ENCODE measurements at places on chromosomes 16 and 17.
A peak's percentile ranks its signal among the peaks of the same experiment; 100 is the strongest.

DNA sequence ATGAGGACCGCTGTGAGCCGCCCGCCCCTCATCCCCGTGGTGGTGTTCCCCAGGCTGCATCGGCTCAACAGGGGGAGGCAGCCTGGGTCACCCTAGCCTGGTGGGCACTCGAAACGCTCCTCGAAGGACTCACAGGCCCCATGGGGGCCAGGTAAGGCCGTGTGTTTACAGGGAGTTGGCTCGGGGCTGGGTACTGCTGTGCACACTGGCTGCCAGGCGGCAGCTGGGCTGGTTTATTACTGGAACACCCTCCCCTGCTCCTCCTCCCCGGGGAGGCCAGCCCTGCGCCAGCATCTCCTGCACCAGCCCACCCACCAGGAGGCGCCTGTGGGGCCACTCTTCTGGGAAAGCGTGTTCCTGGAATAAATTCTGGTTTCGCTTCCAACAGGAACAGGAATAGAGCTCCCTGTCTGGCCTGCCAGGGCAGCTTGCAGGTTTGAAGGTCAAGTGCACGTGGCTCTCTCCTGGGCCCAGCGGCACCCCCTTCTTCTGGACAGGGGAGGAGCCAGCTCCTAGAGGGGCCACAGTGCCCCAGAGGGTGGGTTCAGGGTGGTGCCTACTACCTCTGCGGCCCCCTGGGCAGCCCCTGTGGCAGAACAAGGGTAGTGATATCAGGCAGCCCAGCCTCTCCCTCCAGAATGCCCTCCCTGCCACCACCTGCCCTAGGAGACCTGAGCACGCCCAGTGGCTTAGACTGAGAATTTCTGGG, 11.3 kb downstream of the MCRIP1 start:
- no peak overlapping the region for H3K4me3 ChIP-seq
- peaks cover 13% of the 10 kb centered on the region for H3K4me1 ChIP-seq
- H3K27ac ChIP-seq: peak overlapping the region; percentile 44
- peak; percentile 60 for DNase-seq

DNA sequence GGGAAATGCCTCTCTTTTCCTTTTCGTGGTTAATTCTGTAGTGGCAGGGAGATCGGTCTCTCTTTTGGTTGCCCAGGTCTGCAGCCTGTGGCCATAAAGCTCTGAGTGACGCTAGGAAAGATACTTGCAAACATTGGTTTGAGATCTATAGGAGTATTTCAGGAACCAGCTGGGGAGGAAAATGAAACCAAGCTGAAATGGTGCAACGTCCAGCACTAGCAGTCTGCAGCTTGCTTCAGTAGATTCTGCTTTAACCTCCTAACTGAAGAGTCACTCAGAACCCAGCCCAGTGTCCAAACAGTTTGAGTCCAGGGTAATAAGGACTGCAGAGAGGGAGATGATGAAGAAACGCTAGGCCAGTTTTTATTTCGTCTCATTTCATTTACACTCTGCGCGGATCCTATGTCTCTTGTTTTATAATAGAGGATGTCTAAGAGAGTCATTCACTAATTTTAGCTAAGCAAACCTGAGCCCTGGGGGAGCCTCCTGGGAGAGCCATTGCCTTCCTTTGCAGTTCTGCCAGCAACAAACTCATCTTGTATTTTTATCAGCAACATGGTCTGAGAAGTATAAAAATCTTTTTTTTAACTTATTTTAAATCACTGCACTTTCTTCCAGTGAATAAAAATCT, 12.0 kb downstream of the SP2 start:
- H3K4me3 ChIP-seq: no peak overlapping the region
- no peak for DNase-seq
- H3K4me1 ChIP-seq: peaks cover 8% of the 10 kb centered on the region

- no peak overlapping the region for H3K4me3 ChIP-seq
- peaks cover 7% of the 10 kb centered on the region for H3K4me1 ChIP-seq
- peaks cover 8% of the 10 kb centered on the region for H3K27me3 ChIP-seq
These were observed 20.3 kb upstream of the ZFPM1 start for GRCh38 chr16:88432753-88433152.

DNA sequence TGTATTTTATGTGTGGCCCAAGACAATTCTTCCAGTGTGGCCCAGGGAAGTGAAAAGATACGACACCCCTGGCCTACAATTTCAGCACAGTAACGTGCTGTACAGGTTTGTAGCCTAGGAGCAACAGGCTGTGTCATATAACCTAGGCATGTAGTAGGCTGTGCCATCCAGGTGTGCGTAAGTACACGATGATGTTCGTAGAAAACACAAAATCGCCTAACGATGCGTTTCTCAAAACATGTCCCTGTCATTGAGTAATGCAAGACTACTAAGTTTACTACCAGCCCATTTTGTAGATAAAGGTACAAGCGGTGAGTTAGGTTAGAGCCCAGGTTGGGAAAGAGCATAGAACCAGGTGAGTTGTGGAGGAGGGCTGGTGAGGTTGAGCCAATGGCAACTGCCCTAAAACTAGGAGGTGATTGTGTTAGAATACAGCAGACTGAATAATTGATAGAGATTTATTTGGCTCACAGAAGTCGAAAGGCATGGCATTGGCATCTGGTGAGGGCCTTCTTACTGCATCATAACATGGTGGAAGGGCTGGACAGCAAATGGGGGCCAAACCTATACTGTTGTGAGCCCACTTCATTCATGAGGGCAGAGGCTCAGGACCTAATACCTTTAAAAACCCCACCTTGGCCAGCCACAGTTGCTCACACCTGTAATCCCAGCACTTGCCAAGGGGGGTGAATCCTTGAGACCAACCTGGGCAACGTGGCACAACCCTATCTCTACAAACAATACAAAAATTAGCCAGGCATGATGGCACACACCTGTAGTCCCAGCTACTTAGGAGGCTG, 4.2 kb downstream of the EIF1 start:
- H3K27me3 ChIP-seq: no peaks in the 10 kb centered on the region
- H3K4me1 ChIP-seq: peaks cover 41% of the 10 kb centered on the region
- no peak overlapping the region for H3K4me3 ChIP-seq
- no peak for DNase-seq

GRCh38 chr16:67926181-67926750, 5.4 kb downstream of the CTRL start:
- H3K27me3 ChIP-seq: no peaks in the 10 kb centered on the region
- no peak for DNase-seq
- peak overlapping the region; percentile 48 for H3K27ac ChIP-seq
- no peak overlapping the region for H3K4me3 ChIP-seq
- peaks cover 6% of the 10 kb centered on the region for H3K36me3 ChIP-seq

DNA sequence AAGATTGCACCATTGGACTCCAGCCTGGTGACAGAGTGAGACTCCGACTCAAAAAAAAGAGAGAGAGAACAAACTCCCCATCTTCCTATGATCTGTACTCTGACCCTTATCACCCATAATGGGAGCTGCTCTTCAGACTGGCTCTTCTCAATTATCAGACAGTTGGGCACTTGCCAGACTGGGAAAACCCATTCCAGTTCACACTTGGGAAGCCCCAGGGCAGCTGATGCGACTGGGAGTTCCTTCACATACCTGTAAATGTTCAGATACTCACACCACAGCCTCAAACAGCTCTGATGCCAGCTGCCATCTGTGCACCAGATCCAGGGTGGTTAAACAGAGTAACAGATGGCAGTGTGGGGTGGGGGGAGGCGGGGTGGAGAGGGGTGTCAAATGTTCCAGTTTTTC, 23.8 kb upstream of the TMEM101 start:
- H3K4me3 ChIP-seq: no peak overlapping the region
- no peaks in the 10 kb centered on the region for H3K27me3 ChIP-seq
- DNase-seq: no peak
- no peak overlapping the region for H3K27ac ChIP-seq
- peaks cover 34% of the 10 kb centered on the region for H3K4me1 ChIP-seq
- H3K36me3 ChIP-seq: peaks cover 46% of the 10 kb centered on the region

DNA sequence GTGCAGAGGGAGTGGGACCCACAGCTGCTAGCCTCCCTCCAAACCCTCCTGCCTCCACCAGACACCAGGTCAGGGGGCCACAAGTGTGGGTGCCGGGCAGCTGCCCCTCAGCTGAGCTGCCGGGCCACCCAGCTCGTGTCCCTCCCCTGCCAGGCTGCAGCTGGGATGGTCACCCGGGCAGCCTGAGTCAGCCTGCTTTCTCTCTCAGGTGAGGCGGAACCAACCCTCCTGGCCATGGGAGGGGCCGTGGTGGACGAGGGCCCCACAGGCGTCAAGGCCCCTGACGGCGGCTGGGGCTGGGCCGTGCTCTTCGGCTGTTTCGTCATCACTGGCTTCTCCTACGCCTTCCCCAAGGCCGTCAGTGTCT, 6.9 kb downstream of the SLC16A3 start:
- H3K36me3 ChIP-seq: peaks cover 25% of the 10 kb centered on the region
- H3K4me3 ChIP-seq: no peak overlapping the region
- H3K27ac ChIP-seq: peak overlapping the region; percentile 31

GRCh38 chr17:77174928-77175661, 34.3 kb downstream of the SEC14L1 start:
- peaks cover 2% of the 10 kb centered on the region for H3K4me1 ChIP-seq
- H3K27me3 ChIP-seq: no peaks in the 10 kb centered on the region
- no peak overlapping the region for H3K27ac ChIP-seq
- no peak for DNase-seq

DNA sequence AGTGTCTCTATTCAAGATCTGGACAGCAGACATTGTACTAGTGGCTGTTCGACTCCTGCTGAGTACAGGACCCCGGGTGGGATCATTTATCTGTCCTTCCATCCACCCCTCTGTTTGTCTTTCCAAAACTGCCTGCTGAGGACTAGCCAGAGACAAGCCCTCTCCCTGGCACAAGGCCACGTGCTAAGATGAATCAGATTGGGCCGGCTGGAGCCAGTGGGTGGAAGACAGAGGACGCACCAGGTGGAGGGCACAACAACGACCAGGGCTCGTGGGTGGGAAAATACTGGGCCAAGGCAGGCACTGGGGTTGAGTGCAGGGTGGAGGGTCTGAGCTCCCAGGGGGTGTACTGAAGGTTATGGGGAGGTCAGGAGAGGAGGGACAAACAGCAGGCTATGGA, 1.4 kb upstream of the CA7 start:
- H3K4me3 ChIP-seq: no peak overlapping the region
- H3K27ac ChIP-seq: no peak overlapping the region
- H3K4me1 ChIP-seq: peaks cover 13% of the 10 kb centered on the region

- H3K4me3 ChIP-seq: no peak overlapping the region
- no peak overlapping the region for H3K27ac ChIP-seq
- H3K27me3 ChIP-seq: no peaks in the 10 kb centered on the region
- no peaks in the 10 kb centered on the region for H3K36me3 ChIP-seq
- peaks cover 31% of the 10 kb centered on the region for H3K4me1 ChIP-seq
These were observed 19.5 kb downstream of the PLLP start for GRCh38 chr16:57264950-57265371.

- H3K4me3 ChIP-seq: peak overlapping the region; percentile 50
- H3K4me1 ChIP-seq: peaks cover 42% of the 10 kb centered on the region
- DNase-seq: no peak
- peaks cover 6% of the 10 kb centered on the region for H3K27me3 ChIP-seq
- peaks cover 40% of the 10 kb centered on the region for H3K36me3 ChIP-seq
These were observed 3.1 kb downstream of the HIC1 start for GRCh38 chr17:2057760-2058585.

DNA sequence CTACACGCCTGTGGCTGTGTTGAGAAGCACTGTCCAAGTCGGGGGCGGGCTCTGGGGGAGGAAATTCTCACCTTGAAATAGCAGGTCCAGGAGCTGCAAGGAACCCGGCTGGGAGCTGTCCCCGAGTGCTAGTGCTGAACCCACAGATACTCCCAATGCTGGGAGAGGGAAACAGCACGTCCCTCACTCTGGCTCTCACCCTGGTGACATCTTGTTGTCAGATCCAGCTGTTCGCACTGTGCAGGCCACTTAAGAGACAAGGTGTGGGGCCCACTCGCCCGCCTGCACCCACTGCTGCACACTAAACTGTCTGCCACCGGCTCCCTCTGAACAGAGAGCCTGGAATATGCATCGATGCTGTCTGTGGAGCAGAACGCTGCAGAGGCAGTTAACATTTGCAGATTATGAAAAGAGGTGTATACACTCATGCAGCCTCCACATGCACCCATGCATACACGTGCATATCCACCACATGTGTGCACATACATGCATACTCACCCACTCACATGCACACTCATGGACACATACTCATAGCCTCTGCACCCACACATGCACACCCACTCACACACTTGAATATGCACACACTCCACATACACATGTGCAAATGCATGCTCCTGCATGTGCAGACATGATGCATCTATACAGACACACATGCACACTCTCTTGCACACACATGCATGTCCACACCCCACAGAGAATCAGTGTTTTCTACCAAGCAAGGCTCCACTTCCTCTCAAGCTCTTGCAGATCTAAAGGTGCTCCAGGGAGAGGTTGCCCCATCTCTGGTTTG, 42.0 kb downstream of the MGAT5B start:
- no peak overlapping the region for H3K4me3 ChIP-seq
- H3K4me1 ChIP-seq: no peaks in the 10 kb centered on the region
- H3K36me3 ChIP-seq: no peaks in the 10 kb centered on the region
- peak; percentile 48 for DNase-seq
- H3K27ac ChIP-seq: no peak overlapping the region

GRCh38 chr16:64144617-64145016, 977.2 kb downstream of the CDH11 start:
- no peaks in the 10 kb centered on the region for H3K36me3 ChIP-seq
- H3K4me3 ChIP-seq: no peak overlapping the region
- H3K27ac ChIP-seq: no peak overlapping the region
- no peaks in the 10 kb centered on the region for H3K27me3 ChIP-seq
- no peaks in the 10 kb centered on the region for H3K4me1 ChIP-seq

GRCh38 chr17:48250949-48251348, 143.4 kb downstream of the SNX11 start:
- no peak overlapping the region for H3K4me3 ChIP-seq
- no peaks in the 10 kb centered on the region for H3K36me3 ChIP-seq
- H3K4me1 ChIP-seq: peaks cover 3% of the 10 kb centered on the region

DNA sequence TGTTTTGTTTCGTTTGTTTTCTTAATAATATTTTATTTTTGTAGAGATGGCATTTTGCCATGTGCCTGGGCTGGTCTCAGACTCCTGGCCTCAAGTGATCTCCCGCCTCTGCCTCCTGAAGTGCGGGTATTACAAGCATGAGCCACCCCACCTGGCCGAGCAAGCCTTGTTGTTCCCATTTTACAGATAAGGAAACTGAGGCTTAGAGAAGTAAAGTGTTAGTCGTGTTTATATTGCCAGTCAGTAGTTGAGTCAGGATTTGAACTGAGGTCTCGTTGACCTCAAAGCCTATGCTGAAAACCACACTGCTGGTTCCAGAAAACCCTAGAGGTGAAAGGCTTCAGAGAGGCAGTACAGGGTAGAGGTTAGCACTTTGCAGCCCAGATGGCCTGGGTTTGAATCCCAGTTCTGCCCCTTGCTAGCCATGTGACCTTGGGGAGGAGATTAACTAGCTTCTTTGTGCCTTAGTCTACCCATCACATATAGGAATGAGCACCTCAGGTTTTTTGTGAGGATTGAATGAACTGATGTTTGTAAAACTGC, 102.0 kb downstream of the ABCC6 start:
- H3K27me3 ChIP-seq: no peaks in the 10 kb centered on the region
- peaks cover 90% of the 10 kb centered on the region for H3K36me3 ChIP-seq
- no peak overlapping the region for H3K4me3 ChIP-seq
- peaks cover 10% of the 10 kb centered on the region for H3K4me1 ChIP-seq

- no peaks in the 10 kb centered on the region for H3K27me3 ChIP-seq
- H3K27ac ChIP-seq: peak overlapping the region; percentile 75
- peaks cover 48% of the 10 kb centered on the region for H3K4me1 ChIP-seq
- H3K36me3 ChIP-seq: peaks cover 27% of the 10 kb centered on the region
- DNase-seq: no peak
These were observed 17.0 kb downstream of the BCL7C start for GRCh38 chr16:30876867-30877266.
